ENCODE measurements at places on chromosomes 16 and 17. TPM values are rescaled to one million over a fixed set of nuclear protein-coding genes. Genes with fewer than 3 reads are reported as not detected.

Gene GP1BA
- not detected for total RNA-seq

Gene OTOA
- total RNA-seq, result 0.09 TPM

Gene PRSS33
- not detected for total RNA-seq

Gene TTYH2
- total RNA-seq, result 4.3 TPM

Gene HIGD1B
- total RNA-seq, result not detected

Gene DHRS7C
- total RNA-seq, result not detected

Gene KREMEN2
- not detected for total RNA-seq

Gene CCDC144A
- 0.36 TPM for total RNA-seq

Gene CDK5R1
- total RNA-seq, result 2.0 TPM

Gene CORO6
- 7.5 TPM for total RNA-seq

Gene KRT27
- not detected for total RNA-seq

Gene PTGES3L
- total RNA-seq, result 0.68 TPM

Gene SNX20
- 1.5 TPM for total RNA-seq

Gene ZNF785
- total RNA-seq, result 4.6 TPM

Gene CLEC19A
- total RNA-seq, result not detected

Gene NPTX1
- total RNA-seq, result not detected

Gene ACE
- total RNA-seq, result 3.6 TPM

Gene SLC25A39
- total RNA-seq, result 159 TPM

Gene PRDM7
- not detected for total RNA-seq

Gene NATD1
- 6.0 TPM for total RNA-seq

Gene HBQ1
- not detected for total RNA-seq

Gene ANKFN1
- 0.72 TPM for total RNA-seq

Gene TNFRSF17
- 38.8 TPM for total RNA-seq

Gene CDK3
- 12.8 TPM for total RNA-seq

Gene IKZF3
- total RNA-seq, result 134 TPM

Gene KCNJ18
- not detected for total RNA-seq

Gene SOST
- total RNA-seq, result not detected

Gene GP2
- not detected for total RNA-seq

Gene SLC35G6
- not detected for total RNA-seq

Gene KRT15
- not detected for total RNA-seq

Gene KCNH4
- total RNA-seq, result not detected

Gene NPEPPS
- total RNA-seq, result 124 TPM

Gene ZSCAN10
- 0.49 TPM for total RNA-seq

Gene NEK8
- 15.1 TPM for total RNA-seq

Gene KRT16
- total RNA-seq, result not detected

Gene ZNF768
- 42.9 TPM for total RNA-seq

Gene EIF1
- 659 TPM for total RNA-seq

Gene ARHGDIA
- 715 TPM for total RNA-seq

Gene NPB
- 2.8 TPM for total RNA-seq

Gene JPT1
- 251 TPM for total RNA-seq

Gene PNMT
- total RNA-seq, result not detected

Gene MYCBPAP
- 6.8 TPM for total RNA-seq

Gene CLEC18A
- 0.19 TPM for total RNA-seq

Gene TMEM88
- 4.0 TPM for total RNA-seq

Gene PLD6
- total RNA-seq, result not detected

Gene FA2H
- total RNA-seq, result 4.7 TPM

Gene DCTPP1
- total RNA-seq, result 80.0 TPM

Gene GAST
- not detected for total RNA-seq

Gene C16orf96
- total RNA-seq, result 0.27 TPM

Gene ALOXE3
- not detected for total RNA-seq

Gene ABCC12
- not detected for total RNA-seq

Measured in OCI-LY7 (cell line).